AG10803 (cell line): ENCODE measurements at places on chromosomes 1 and 21.

- no peak for DNase-seq
Observed at GRCh38 chr1:203325026-203325417, 19.7 kb downstream of the BTG2 start.

DNA sequence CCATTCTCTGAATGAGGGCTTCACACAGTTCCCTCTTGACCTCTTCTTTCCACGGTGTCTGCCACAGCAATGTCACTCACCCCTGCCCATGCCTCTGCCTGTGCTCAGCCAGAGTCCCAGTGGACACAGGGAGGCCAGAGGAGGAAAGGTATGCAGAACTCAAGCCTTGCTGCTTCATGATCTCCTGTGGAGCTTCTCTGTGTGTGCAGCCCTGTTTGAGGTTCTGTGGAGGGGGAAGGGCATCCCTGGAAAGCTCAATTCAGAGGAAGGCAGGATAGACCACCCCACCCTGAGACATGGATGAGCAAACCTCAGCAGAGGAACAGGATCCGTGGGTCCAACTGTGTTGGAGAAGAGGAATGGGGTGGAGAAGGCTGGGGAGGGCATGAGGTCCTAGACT lies 2.0 kb downstream of the HCN3 start:
- DNase-seq: no peak

GRCh38 chr21:37165586-37165985 lies 92.5 kb downstream of the TTC3 start:
- DNase-seq: peak; percentile 48

DNA sequence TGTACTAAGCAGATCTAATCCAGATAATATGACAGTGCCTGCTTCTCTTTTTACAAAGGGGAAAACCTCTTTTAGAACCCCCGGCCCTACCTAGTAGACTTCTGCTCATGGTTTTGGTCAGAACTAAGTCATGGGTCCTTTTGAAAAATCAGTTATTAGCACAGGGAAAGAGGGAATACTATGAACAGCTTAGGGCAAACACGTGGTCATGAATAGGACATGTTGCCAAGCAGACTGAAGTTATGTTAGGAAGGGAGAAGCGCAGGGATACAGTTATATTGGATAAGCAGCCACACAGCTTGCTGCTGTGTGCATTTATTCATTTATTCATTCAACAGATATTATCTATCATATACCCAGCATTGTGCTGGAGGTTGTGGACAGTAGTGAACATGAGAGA lies 25.3 kb upstream of the IGSF3 start:
- DNase-seq: no peak

DNA sequence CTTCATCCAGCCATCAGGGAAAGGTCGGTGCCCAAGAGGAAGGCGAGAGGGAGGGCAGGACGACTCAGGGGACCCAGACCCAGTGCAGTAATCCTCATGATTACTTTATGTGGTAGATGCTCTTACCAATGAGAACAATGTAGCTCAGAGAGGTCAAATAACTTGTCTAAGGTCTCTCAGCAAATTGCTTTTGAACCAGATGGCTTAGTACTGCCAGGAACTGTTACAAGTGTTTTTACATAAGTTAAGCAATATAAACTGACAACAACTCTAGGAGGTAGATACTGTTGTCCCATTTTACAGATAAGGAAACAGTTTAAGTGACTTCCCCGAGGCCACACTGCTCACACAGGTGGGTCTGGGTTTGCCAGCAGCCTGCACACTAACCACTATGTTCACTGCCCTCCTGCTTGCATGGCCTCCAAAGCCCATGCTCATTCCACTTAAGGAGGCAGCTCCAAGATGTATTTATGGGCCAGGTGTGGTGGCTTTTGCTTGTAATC lies 111.7 kb downstream of the LACTBL1 start:
- no peak for DNase-seq

- peak; percentile 40 for DNase-seq
Observed at GRCh38 chr1:151326619-151327222, 495 bp downstream of the PI4KB start.

DNA sequence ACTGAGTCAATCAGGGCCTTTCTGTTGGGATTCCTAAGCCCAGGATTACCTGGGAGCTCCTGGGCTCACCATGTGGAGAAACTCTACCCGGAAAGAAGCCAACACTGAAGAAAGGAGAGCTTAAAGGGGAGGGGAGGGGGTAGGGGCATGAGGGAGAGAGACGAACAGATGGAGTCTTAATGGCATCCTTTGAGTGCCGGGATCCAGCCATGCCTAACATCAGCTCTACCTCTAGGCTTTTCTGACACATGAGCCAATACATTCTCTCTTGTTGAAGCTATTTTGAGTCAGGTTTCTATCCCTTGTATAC lies 75.0 kb downstream of the NPHP4 start:
- DNase-seq: no peak

GRCh38 chr1:112840631-112841624 lies 115.1 kb downstream of the SLC16A1 start:
- no peak for DNase-seq

DNA sequence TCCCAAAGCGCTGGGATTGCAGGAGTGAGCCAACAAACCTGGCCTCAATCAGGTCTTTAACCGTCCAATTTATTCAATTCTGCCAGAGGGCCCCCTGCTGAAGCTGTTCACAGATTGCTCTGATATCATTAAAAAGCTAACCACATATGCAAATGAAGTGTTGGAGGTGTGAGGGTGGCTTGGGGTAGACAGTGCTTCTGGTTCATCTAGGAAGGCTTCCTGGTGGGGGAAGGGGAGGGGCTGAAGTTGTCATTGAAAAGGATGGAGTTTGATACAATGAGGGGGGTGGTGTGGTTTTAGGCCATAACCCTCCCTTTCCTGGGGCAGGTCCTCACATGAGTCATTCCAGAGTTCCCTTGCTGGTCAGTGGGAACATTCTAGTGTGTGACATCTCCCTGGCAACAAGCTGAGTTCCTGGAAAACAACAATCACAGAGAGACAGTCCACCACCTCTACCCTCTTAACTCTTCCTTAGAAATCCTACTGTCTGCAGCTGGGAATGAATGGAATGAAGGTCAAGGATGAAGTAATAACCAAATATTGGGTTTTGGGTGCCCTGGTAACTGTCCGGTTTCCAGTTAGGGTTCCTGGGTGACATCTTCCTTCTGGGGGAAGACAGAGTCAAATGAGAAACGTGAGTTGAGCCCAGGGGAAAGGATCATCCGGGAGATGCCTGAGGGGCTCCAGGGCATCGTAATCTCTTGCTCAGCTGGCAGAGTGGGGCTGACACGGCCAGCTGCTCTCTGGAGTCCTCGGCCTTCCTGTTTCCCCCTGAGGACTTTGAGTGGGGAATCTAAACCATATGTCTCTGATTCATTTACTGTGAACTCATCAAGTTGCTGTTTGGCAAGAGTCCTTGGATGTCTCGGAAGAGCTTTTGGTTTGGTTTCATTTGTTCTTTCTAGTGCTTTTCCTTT lies 32.2 kb downstream of the BATF3 start:
- DNase-seq: peak; percentile 99

GRCh38 chr1:246141306-246141705 lies 365.8 kb downstream of the SMYD3 start:
- DNase-seq: no peak

GRCh38 chr1:33255347-33256220 lies 708 bp upstream of the ZNF362 start:
- DNase-seq: peak; percentile 68

DNA sequence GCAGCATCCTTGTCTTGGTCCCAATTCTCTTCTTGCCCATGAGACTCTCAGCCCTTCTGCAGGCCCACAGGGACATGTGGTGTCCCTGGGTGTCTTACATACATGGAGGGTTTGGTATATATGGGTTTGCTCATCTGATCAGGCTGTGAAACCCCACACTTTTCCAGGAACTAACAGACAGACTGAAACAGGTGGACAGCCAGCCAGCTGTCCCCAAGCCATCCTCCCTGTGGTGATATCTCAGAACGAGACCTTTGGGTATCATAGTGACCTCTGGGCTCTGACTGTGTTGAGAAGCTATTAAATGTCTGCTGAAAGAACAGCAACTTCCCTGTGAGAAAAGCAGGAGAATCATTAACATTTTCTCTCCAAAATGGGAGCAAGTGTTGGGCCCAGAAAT lies 115.5 kb upstream of the PAXBP1 start:
- no peak for DNase-seq

DNA sequence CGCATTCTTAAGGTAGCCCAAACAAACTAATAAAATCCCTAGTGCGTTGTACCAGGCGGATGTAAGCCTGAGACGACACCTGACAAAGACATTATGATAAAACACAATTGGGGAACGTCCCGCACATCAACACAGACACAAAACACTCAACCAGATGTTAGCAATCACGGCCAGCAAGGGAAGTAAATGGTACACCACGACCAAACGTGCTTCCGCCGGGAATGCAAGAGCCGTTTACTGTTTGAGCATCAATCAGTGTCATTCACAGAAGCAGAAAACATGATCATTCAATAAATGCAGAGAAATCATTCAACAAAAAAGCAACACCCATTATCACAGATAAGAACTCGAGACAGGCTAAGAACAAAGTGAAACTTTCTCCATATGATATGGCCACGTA lies 49.4 kb upstream of the COL18A1 start:
- DNase-seq: no peak

GRCh38 chr21:37915497-37915911 lies 753 bp downstream of the KCNJ6 start:
- DNase-seq: peak; percentile 50

DNA sequence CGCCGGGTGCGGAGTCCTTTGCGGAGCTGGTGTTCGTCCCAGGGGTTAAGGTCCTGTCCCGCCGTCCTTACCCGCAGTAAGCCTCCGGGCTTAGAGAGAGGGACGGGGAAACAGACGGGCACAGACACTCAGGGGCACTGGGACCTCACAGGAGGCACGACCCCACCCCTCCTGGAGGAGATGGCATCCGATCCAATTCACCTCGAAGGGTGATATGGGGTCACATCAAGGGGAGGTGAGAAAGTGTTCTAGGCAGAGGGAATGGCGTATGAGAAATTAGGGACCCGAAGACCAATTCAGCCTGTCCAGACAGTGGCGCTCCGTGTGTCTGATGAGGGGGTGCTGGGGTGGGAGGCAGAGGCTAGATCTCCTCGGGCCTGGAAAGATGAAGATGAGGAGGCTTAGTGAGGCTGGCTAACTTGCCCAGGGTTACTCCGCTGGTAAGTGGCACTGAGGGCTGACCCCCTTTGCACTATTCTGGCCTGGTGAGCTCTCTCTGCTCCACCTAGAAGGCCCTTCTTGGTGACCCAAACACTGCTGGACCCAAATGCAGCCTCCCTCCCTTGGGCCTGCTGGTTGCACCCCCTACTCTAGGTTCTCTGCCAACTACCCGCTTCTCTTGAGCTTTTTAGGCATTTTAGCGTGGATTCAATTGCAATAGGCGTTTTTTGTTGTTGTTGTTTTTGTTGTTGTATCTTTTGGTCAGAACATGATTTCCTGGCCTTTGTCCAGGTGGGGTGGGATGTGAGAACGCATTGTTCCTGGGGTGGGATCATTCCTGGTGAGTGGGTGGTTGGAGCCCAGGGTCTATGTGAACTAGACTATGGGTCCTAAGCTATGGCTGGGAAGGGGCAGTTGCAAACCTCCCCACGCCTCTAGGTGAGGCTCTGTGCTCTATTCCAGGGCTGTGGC lies 12.3 kb downstream of the BTBD19 start:
- no peak for DNase-seq

DNA sequence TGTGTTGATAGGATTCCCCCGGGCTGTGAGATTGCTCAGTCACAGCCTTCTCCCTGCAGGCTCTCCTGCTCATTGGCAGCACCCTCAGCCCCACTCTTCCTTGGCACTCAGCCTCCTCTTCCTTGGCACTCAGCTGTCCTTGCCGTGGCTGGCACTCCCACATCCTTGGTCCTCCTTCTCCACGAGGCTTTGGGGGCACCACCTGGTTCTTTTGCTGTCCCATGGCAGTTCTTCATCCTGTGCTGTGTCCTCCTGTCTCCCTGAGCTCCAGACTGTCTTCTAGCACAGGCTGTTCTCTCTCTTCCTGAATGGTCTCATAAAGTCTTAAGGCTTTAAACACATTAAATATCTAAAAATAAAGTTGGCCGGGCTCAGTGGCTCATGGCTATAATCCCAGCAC lies 27.0 kb downstream of the PKNOX1 start:
- DNase-seq: no peak

DNA sequence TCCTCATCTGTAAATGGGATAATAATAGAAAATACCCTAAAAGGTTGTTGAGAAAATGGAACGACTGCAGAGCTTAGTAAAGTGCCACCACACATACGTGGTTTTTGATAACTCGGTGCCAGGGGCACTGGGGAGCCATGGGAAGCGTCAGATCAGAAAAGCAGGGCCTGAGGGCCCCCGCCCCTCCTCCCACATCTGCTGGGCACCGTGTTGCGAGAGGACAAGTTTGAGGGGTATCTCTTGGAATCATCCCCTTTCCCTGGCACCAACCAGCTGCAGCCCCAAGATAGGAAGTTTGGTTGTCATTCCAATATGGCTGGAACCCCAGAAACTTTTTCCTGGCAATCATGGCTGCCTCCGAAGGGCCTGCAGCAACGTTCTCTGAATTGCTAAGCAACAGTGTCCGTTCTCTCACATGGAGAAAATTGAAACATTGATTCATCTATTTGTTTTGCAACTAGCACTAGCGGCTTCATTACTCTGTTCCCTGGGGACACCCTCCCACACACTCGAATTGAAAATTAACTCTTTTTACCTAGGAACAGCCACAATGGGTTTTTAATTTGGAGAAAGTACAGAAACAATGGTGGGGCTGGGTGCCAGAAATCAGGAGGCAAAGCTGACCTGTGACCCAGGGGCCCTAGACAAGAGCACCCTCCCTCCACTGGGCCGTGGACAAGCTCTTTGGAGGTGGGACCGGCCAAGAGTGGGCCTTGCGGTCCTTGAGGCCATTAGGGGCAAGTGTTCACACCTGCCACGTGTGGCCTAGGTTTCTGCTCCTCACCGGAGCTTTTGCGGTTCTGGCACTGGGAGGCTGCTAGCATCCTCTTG lies 190.0 kb upstream of the VAMP3 start:
- DNase-seq: peak; percentile 55

GRCh38 chr21:14438211-14438610 lies 55.3 kb upstream of the HSPA13 start:
- DNase-seq: no peak

DNA sequence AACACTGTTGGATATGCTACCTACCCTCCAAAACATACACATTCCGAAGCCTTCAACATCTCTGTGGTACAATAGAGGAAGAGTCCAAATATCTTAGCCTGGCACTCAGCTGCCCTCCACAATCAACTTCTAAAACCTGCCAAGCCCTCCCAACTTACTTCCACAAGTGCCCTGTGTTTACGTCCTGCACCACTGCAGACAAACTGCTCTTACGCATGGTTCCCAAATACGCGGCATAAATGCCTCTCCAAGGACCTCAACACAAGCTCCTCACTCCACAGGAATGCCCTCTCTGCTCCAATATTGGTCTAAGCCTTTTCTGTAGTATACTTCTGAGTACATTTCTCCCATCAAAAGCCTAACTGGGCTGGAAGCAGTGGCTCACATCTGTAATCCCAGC lies 6.8 kb downstream of the AK2 start:
- DNase-seq: no peak

- DNase-seq: no peak
Observed at GRCh38 chr1:157019457-157019856, 26.1 kb downstream of the ARHGEF11 start.

DNA sequence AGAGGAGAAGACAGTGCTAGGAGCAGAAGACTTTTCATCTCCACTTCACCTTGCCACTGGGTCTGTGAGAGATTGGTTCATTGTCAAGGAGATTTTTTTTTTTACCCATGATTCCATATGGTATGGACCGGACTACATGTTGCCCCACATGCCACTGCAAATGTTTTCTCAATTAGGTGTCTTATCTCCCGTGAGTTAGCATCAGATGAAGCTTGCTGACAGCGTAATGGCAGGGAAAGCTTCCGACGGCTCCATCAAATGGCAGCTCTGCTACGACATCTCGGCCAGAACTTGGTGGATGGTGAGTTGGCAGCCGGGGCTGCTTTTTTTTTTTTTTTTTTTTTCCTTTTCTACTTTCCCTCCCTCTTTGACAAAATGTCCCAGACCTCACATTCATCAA lies 217.2 kb upstream of the NFIA start:
- DNase-seq: no peak
